ENCODE measurements at places on chromosomes 1 and 21.

- no peak for DNase-seq
Measured at GRCh38 chr1:209723756-209724693, 19.4 kb downstream of the HSD11B1 start.

DNA sequence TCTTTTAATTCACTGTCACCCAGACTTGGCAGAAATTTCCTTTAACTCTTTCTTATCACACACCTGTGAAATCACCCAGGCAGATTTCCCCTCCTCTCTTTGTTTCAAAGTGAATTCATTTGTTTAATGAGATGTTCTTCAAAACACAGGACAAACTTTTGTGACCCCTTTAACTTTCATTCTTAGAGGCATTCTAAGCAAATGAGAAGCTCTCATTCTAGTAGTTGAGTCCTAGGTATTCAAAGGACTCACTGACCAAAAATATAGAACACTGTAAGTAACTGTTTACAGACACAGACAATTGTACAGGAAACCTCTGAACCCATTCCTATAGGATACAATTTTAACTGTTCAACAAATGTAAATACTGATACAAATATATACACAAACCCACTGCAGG is 16.9 kb downstream of the LRRC8C start:
- no peak for DNase-seq

DNA sequence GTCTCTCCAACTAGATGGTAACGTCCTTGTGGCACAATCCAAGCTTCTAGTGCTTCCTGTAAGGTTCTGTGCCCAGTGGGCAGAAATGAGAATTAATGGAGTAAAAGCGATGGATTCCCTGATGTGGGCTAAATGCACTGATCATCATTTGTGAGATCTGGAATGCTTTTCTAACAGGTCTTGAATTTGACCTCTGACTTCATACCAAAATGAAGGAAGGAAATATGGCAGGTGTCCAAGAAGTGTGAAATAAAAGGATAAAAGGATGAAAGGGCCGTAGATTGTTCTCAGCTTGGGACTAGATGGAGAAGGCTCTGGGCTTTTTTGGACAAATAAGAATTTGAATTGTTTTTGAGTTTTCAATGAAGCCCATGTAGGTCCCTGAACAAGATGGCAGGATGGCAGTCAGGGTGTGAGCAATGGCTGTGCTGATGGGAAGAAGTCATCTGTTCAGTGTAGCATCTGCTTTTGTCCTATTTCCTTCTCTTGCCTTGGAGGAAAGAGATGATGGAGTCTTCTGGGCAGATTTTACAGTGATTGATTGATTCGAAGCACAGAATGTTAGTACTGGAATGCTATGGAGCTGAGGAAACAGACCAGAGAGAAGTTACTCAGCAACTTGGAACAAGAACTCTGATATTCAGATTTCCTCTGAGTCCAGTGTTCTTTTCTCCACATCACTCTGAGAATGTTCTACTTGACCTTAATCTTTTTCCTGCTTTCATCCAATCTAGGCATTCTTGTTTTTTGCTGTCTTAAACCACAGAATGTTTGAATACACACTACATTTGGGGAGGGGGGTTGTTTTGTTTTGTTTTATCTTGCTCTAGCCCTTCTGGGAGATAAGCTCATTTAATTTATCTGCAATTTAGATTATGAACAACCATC is 286.0 kb downstream of the HLX start:
- DNase-seq: no peak

DNA sequence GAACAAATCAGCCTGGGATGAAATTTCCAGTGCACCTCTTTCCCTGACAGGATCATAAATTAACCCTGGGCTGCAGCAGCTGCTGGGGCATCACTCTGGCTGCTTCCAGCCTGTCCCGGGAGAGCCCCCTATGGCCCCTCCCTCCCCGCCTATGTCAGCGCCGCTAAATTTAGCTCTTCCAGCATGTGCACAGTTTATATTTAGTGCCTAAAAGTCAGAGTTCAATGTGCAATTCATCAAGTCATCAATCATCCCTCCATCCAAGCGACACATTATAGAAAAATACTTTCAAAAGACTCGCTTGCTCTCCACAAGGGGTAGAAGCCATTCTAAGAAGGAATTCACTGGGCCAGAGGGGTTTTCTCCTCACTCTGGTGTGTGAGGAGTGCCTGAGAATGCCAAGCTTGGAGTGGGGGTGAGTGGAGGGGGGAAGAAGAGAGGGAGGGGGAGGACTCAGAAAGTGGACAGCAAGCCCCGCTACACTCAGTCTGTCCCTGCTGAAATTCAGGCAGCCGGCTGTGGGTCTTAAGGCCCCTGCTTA is 37.4 kb downstream of the XCL1 start:
- DNase-seq: no peak

DNA sequence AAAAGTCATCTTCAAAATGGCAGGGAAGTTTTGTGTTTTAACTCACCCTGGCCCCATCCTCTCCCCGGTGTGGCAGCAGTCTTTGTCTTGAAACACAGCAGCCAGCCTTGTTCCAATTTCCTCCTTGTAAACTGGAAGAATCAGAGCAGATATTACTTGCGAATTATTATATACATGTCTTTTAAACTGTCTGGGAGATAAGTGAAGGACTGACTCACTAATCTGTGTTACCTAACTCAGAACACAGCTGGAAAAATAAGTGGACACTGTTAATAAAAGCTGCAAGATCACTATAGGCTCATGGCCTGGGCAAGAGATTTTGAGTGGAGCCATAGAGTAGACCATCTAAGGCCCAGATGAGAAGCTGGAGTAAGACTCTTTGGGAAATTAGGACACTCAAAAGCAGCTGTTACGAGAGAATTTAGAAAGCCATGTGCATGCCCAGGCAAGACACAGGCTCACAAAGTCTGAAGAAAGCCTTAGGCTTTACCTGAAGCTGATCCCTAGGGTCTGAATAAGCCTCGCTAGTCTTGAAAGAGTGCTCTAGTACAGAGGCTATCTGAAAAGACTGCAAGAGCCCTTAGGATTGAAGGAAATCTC is 233.0 kb upstream of the RAB4A start:
- DNase-seq: no peak

- DNase-seq: no peak
Measured at GRCh38 chr1:3956527-3957170, 56.6 kb upstream of the C1orf174 start.

DNA sequence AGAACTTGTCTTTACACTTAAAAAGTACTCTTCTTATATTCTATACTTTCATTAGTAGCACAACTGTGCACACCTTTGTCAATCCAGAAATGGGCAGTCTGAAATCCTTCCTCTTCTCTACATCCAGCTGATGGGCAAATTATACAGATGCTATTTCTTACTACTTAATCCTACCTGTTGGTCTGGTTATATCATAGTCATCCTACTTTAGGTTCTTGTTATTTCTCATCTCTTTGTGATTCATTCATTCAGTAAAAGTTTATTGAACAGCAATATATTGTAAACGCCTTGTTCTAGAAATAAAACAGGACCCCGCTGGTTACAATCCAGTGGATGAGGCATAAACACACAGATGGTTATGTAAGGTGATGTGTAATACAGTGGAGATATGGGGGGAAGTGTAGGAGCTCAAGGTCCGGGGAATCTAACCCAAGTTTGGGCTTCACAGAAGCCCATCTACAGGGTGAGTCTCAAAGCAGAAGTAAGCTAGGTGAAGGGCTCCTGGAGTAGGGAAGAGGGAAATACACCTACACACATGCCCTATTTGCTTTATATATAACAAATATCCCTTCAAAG is 11.8 kb upstream of the FUBP1 start:
- DNase-seq: no peak

GRCh38 chr1:52166996-52167753 is 25.3 kb downstream of the ZFYVE9 start:
- no peak for DNase-seq

- DNase-seq: no peak
Measured at GRCh38 chr1:210730023-210730422, 401.3 kb downstream of the HHAT start.

DNA sequence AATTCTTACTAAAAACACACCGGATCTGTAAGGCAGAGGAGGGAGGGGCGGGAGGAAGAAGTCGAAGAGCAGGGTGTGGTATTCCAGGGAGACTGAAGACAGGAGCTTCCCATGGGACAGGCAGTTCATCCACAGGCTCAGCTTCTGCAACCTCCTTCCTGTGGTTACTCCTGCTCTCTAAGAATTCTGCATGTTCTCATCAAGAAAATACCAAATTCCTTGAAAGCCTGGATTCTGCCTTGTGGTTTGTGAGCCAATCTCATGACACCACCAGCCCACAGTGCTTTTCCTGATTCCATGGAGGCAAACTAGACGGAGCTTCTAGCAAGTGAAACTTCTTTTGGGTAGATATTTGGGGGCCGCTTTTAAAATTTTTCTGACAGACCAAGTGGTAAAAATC is 1.1 kb upstream of the ST6GALNAC3 start:
- DNase-seq: no peak

- no peak for DNase-seq
Measured at GRCh38 chr1:81410351-81410750, 390.4 kb upstream of the ADGRL2 start.

GRCh38 chr1:12587981-12588640 is 29.9 kb downstream of the DHRS3 start:
- DNase-seq: no peak

GRCh38 chr1:11134898-11135266 is 35.2 kb upstream of the EXOSC10 start:
- no peak for DNase-seq

DNA sequence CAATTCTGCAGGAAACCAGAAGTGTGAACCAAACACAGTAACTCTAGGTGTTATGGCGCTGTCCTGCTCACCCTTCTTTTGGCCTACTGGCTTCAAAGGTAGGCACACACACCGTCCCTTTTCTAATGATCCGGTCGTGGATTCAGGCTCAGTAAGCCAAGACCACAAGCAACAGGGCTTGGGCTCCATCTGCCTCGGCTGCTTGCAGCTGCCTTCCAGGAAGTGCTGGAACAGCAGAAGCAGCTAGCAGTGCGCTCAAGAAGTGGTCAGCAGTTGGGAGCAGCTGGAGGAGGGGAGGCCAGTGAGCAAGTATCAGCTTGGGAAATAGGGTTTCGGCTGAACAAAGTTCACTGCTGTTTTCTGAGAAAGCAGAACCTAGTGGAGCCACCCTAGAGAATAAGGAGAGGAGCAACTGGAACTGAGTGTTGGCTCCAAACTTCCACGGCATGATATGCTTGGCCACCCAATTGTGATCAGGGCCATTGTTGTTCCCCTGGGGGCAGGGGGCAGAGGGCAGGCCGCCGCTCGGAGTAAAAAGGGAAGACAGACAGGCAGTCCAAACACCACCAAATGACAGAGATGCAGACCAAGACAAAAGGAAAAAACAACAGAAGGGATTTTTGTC is 173.4 kb downstream of the TOMM20 start:
- no peak for DNase-seq

GRCh38 chr1:209445576-209445975 is 137.9 kb upstream of the CAMK1G start:
- no peak for DNase-seq

DNA sequence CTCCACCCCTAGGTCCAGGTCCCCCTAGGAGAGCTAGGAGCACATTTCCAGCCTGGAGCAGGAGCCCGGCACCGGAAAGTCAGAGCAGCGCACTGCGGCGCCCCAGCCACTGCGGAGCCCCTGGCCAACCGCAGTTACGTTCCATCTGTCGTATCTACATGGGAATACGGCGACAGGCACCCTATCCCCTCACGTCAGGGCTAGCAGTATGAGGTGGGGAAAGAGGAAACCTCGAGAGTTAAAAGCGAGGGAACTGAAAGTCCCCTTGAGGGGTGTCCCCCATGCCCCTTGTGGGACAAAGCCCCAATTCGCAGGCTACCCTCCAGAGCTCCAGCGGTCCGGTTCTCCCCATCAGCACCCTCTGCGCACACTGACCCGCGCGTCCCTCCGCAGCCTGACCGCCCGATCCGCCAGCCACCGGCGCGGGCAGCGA is 995 bp downstream of the COLGALT2 start:
- peak; percentile 25 for DNase-seq

GRCh38 chr21:41765973-41766882 is 624 bp downstream of the RIPK4 start:
- peak; percentile 17 for DNase-seq

DNA sequence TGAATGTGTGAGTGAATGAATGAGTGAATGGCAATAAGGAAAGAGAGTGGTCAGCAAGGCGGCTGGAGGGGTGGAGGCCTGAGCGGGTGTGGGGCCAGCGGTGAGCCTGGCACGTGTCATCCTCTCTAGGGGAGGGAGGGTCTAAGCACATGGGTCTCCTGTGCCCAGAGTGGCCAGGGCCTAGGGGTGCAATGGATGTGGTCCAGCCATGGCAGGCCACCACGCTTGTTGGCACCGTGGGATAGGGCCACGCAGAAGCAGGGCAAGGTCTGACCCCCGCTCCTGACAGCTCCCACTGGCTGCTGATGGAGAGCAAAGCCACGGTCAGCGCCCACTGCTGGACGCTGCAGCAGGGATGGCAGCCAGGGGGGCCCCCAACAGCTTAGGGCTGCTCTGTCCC is 19.5 kb upstream of the SPSB1 start:
- no peak for DNase-seq

GRCh38 chr1:160951443-160952128 is 3.0 kb downstream of the ITLN2 start:
- peak; percentile 37 for DNase-seq

DNA sequence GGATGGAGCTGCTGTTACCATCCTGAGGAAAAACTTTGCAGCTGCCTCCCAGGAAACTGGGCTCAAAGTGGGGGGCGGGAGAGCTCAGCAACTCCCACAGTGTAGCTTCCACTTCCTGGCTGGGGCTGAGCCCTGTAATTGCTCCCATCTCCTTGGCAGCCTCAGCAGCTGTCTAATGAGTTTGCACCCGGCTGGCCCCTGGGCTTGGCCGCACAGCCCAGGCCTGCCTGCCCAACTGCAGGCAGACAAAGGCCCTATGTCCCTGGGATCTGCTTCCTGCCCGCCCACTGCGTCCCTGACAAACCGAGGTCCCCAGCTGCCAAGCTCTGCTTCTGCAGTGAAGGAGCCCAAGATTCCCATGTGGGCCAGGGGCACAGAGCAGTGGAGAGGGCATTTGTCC is 30.1 kb downstream of the EDN2 start:
- DNase-seq: peak; percentile 78

DNA sequence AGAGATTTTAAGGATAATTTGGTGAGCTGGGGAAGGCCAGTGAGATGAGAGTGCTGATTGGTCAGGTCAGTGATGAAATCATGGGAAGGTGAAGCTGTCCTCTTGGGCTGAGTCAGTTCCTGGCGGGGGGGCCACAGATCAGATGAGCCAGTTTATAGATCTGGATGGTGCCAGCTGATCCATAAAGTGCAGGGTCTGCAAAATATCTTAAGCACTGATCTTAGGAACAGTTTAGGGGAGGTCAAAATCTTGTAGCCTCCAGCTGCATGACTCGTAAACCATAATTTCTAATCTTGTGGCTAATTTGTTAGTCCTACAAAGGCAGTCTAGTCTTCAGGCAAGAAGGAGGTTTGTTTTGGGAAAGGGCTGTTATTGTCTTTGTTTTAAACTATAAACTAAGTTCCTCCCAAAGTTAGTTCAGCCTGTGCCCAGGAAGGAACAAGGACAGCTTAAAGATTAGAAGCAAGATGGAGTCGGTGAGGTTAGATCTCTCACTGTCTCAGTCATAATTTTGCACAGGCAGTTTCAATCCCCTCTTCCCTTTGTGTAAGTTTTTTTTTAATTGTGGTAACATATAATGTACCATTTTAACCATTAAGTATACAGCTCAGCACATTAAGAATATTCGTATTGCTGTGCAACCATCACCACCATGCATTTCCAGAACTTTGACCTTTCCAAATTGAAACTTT is 39.4 kb downstream of the PTAFR start:
- DNase-seq: no peak

- DNase-seq: no peak
Measured at GRCh38 chr1:30611741-30612309, 111.6 kb downstream of the MATN1 start.

Data from COR-L47 (cell line).